ENCODE measurements at places on chromosomes 2 and 18. TPM values are rescaled to one million over a fixed set of nuclear protein-coding genes. Genes with fewer than 3 reads are reported as not detected.

CPLX4 gene
- total RNA-seq, result 0.46 TPM

DIPK1C gene
- total RNA-seq, result not detected

BMP10 gene
- not detected for total RNA-seq

MLPH gene
- total RNA-seq, result 23.6 TPM

SLC16A14 gene
- total RNA-seq, result 1.3 TPM

ADD2 gene
- 4.8 TPM for total RNA-seq

MCM6 gene
- 13.1 TPM for total RNA-seq

TDRD15 gene
- not detected for total RNA-seq

LRRC30 gene
- total RNA-seq, result not detected

OR6B2 gene
- total RNA-seq, result not detected

CD8B2 gene
- total RNA-seq, result not detected

ASAP2 gene
- total RNA-seq, result 24.2 TPM

LTBP1 gene
- total RNA-seq, result 13.9 TPM

SERPINB5 gene
- not detected for total RNA-seq

TMEM169 gene
- total RNA-seq, result 0.95 TPM

IL1F10 gene
- total RNA-seq, result not detected

CIB4 gene
- not detected for total RNA-seq

NR4A2 gene
- total RNA-seq, result 178 TPM

All from omental fat pad (tissue), 4 donors.